SK-N-SH (cell line): ENCODE measurements at places on chromosomes 1 and 21.

- peak; percentile 99 for DNase-seq
Observed at GRCh38 chr1:25616095-25616986, at the start of gene MAN1C1. TSS of gene MAN1C1 (plus strand) at chr1:25616791. CDS start at chr1:25617798, 1,007 bp downstream.

DNA sequence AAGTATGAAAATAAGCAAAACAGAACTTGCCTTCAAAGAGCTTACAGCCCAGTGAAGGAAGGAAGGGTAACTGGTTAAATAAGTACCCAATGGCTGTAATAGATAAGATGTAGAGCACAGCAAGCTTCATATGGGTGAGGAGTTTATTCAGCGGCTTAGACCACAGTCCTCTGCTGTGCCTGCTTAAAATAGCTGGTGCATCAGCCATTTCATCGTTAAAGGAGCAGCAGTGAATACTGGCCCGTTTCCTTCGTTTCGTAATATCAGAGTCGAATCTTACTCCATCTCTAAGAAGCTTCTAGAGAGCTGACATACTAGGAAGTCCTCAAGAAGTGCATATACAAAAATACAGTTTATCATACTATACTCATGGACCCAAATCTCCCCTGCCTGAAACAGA, 286.5 kb downstream of the NFIA start:
- no peak for DNase-seq

- no peak for DNase-seq
Observed at GRCh38 chr1:175504875-175505555, 238.4 kb downstream of the TNR start.

DNA sequence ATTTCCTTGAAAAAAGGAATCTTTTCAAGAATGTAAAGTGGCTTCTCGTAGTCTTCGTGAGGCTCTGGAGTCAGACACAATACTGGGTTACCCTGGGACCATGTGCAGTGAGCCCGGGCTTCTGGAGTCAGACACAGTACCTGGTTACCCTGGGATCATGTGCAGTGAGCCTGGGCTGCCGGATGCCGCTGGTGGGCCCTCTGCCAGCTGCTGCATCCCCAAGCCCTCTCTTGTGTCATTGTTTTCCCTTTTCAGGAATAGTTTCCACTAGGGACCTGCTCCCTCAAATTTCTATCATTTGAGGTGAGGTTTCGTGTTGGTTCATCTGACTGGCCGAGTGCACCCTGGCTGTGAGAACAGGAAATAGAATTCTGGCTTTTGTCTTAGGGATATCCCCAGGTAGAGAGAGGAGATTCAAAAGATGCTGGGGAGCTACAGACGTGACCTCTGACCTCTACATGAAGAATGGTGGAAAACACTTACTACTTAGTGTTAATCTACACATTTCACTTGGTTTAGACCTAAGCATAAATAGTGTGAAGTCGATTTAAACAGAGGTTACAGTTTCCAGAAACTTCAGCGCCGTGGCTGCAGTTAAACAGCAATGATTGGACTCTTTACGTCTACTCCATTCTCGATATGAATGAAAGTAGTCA, 10.6 kb downstream of the ADARB1 start:
- no peak for DNase-seq

DNA sequence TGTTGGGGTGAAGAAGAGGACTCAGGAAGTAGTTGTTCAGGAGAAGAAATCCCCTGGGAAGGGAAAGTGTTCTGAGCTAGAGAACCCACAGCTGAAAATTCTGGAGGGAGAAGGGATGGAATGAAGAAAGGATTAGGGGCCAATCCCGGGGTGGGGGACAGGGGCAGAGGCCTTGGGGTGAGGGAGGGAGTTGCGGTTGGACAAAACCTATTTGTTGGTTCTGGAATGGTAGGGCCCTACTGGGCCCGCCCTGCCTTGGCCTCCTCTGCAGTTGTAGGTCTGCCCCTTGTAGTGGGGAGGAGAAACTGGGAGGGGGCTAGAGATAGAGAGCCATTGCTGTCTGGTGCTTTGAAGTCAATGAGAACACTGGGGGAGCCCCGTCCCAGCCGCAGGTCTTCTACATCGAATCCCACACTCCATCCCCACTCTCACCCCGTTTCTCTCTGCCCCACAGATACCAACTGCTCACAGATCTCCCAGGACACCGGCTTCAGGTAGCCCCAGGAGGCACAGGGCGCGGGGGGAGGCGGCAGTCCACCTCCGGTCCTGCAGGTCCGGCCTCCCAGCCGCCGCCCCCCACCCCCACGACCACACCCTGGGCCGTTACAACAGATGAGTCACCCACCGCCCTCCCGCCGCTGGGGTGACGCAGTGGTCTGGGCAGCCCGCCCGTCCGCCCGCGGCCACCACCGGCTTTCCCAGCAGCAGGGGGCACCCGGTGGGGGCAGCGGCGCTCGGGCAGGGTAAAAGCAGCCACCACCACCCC, 1.1 kb downstream of the TAGLN2 start:
- peak; percentile 91 for DNase-seq

- DNase-seq: no peak
Observed at GRCh38 chr1:210301615-210302000, 27.1 kb upstream of the HHAT start.

DNA sequence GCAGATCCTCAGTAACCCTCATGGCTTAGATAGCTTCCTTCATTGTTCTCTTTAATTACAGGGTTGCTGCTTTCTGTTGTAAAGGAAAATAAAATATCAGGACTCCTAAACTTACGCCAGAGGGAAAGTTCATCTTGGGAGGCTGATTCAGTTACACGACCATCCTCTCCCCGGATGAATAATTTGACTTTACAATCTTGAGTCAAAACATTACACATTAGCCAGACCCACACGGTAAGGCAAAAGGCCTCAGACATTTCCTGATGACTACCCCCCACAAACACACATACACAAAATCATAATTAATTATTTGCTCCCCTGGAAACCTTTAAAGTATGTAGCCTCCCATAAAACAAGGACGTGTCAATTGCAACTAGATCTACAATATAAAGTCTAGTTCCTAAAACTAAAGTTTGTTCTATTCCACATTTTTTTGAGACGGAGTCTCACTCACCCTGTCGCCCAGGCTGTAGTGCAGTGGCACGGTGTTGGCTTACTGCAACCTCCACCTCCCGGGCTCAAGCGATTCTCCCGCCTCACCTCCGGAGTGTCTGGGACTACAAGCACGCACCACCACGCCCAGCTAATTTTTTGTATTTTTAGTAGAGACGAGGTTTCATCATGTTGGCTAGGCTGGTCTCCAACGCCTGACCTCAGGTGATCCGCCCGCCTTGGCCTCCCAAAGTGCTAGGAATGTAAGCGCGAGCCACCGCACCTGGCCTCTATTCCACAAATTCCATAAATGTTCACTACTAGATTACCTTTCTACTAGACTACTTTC, 830 bp upstream of the PRDX1 start:
- DNase-seq: no peak

GRCh38 chr1:40974945-40975344, 4.6 kb upstream of the CTPS1 start:
- DNase-seq: no peak

DNA sequence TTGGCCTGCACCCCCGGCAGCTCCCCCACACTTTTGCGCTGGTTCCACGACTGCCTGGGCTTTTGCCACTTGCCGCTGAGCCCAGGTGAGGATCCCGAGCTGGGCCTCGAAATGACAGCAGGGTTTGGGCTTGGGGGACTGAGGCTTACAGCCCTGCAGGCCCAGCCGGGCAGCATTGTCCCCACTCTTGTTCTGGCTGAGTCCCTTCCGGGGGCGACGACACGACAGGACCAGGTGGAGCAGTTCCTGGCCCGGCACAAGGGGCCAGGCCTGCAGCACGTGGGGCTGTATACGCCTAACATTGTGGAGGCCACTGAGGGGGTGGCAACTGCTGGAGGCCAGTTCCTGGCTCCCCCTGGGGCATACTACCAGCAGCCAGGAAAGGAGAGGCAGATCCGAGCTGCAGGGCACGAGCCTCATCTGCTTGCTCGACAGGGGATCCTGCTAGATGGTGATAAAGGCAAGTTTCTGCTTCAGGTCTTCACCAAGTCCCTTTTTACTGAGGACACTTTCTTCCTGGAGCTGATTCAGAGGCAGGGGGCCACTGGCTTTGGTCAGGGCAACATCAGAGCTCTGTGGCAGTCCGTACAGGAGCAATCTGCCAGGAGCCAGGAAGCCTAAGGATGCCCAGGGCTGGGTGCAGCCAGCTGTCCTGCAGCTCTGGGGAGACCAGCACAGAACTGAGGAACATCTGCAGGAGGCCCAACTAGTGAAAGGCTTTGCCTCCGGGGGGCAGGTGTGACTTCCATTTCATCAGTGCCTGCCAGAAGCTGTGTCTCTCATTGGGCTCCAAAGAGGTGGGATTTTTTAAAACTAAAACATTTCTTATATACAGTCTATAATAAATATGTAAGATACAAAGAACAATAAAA, 1.2 kb downstream of the HPDL start:
- peak; percentile 48 for DNase-seq

- no peak for DNase-seq
Observed at GRCh38 chr1:175179837-175180590, 12.6 kb downstream of the KIAA0040 start.

- no peak for DNase-seq
Observed at GRCh38 chr1:186569856-186570255, 108.9 kb upstream of the PDC start.

GRCh38 chr1:16118706-16119105, 37.2 kb downstream of the EPHA2 start:
- no peak for DNase-seq

GRCh38 chr21:29379517-29380054, 80.9 kb downstream of the BACH1 start:
- no peak for DNase-seq

DNA sequence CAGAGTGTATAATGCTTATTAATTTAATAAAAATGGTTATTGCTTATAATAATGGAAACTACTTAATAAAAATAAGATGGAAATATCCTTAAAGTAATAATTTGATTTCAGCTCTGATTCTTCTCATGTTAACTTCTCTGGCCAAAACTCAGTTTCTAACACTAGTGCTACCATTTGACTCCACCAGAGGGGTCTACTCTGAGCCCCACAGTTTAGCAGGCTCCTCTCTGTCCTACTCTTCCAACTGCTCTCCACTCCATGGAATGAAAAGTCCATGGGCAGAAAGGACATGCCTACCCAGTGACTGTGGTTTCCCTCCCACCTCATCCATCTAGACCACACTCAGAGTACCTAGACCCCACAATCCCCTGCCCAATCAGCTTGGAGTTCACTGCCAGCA, 489.1 kb upstream of the CAMK1G start:
- DNase-seq: no peak

GRCh38 chr21:26185446-26185845, 14.9 kb upstream of the APP start:
- no peak for DNase-seq

DNA sequence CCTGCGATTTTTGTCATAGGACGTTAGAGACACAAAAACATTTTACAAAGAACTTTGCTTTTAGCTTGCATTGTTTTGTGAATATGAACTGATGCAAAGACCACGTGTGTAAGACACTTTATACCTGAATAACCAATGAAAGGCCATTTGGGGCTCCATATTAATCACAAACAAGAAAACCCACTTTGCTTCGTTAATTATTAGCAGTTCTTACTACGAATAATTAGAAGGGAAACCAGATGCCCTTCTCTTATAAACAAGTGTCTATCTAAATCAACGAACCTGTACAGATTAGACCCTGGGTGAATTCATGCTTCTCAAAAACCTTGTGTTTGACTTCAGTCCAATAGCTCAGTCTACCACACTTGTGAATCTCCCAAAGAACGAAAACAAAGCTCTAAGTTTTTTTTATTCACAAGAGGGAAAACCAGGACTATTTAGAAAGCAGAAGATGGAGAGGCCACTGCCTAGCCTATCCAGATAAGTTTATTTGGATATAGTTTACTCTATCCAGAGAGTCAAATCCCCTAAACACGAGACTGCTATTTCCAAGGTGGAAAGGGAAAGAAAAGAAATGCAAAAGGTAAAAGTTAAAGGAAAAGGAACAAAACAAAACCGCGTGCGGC, 897 bp downstream of the CYYR1 start:
- DNase-seq: no peak

GRCh38 chr1:30372792-30373433, 350.5 kb downstream of the MATN1 start:
- no peak for DNase-seq

DNA sequence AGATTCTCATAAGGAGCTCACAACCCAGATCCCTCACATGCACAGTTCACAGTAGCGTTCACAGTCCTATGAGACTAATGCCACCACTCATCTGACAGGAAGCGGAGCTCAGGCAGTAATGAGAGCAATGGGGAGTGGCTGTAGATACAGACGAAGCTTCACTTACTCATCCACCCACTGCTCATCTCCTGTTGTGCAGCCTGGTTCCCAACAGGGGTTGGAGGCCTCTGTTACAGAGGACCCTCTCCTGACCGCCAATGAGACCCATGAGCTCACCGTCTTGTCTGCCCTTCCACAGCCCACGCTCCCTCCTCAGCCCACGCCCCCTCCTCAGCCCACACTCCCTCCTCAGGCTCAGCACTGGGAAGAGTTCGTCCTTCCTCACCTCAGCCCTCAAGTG, 39.6 kb downstream of the RSPH1 start:
- DNase-seq: no peak

GRCh38 chr1:2088458-2088857, 38.2 kb downstream of the PRKCZ start:
- DNase-seq: no peak

DNA sequence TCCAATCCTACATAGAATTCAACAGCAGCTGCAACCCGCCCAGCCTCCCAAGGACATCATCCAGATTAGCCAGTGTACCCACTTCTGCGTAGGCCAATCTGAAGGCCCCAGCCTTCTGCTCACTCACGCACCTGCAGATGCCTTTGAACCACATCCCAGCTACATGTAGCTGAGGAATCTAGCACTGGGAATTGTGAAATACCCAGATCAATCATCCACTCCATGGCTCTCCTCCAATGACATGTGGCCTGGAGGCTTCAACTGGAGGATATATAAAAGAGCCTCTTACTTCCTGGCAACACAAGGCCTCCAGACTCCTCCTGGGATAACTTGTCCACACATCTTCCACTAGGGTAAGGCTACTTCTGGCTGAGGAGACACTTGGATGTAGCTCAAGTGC, at the start of gene LCE6A:
TSS of gene LCE6A (plus strand) at position 301 of the 400 bp plus-strand sequence. CDS start 665 bp downstream, outside the sequence.
- no peak for DNase-seq

DNA sequence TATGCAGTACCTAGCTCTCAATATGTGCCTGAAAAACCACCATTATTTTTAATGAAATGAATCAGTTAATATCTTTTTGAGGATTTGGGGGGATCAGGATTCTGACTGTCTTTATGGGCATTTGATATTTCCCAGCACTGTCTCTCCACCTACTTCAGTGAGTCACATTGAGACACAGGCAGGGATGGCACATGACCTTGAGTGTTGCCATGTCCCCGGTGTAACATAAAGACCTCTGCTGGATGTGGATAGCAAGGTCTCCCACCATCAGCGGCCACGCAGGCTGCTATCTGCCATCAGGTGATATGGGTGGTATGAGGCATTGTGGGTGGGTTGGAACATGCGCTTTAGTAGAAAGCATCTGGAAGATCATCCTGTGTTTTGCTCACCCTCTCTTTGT, 103.2 kb downstream of the RGL1 start:
- no peak for DNase-seq

- DNase-seq: no peak
Observed at GRCh38 chr1:22056043-22056442, 3.5 kb downstream of the CDC42 start.

DNA sequence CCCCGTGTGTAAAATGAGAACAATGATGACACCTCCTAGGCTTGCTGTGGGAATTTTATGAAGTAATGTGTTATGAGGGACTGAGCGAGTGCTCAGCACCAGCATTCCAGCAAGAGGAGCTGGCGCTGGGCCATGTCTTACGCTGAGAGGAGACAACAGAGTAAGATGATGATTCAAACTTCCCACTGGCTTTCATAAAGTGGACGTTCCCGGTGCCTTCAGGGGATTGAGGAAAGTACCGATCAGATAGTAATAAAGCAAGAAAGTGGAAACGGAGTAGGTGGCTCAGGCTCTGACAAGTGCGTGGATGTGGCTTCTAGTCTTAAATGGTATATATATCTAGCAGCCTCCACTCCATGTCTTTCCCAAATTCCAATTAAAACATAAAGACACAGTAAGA, 23.8 kb downstream of the EPHA10 start:
- DNase-seq: no peak
